Hematopoietic multipotent progenitor cell treated with erythropoietin and hydrocortisone succinate and interleukin-3 and kit ligand, for 15 days (in vitro differentiated cells): ENCODE measurements at places on chromosomes 5 and 9.

- no peak for DNase-seq
Measured at GRCh38 chr5:55102348-55102747, at the start of gene GZMA. Gene GZMA, plus strand, starts transcription at chr5:55102646. Its CDS starts 37 bp downstream, at chr5:55102683.

DNA sequence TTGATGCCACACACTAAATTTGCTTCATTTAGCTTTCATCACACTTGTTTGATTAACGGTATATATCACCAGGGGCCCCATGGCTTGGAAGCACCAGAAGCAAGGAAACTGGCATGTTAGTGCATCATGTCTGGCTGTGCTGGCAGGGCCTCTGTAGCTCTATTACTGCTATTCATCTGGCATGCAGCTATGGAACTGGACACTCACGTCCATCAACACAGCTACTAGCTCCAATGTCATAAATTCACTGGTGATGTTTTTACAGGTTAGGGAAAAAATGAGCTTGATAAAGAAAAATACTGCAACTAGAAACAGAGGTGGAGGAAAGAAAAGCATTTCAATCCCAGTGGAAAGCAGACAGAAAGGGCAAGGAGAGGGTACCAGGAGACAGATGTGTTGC lies 343.2 kb downstream of the DEPDC1B start:
- DNase-seq = no peak

DNA sequence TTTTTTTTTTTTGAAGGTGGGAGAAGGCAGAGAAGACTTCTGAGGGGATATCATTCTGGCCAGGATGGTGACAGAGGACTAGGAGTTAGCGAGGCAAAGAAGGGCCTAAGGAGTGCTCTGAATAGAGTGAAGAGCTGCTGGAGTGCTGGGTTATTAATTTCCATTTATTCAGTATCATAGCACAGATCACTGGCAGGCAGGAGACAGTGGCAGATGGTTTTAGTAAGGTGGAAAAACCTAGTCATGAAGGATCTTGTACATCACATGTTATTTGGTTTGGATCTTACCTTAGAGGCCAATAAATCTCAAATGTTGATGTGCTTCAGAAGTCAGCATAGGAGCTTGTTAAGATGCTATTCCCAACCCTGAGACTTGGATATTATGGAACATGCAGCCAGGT lies 165.5 kb downstream of the TTLL11 start:
- no peak for DNase-seq

- no peak for DNase-seq
Measured at GRCh38 chr5:59236986-59237385, 654.1 kb downstream of the RAB3C start.

DNA sequence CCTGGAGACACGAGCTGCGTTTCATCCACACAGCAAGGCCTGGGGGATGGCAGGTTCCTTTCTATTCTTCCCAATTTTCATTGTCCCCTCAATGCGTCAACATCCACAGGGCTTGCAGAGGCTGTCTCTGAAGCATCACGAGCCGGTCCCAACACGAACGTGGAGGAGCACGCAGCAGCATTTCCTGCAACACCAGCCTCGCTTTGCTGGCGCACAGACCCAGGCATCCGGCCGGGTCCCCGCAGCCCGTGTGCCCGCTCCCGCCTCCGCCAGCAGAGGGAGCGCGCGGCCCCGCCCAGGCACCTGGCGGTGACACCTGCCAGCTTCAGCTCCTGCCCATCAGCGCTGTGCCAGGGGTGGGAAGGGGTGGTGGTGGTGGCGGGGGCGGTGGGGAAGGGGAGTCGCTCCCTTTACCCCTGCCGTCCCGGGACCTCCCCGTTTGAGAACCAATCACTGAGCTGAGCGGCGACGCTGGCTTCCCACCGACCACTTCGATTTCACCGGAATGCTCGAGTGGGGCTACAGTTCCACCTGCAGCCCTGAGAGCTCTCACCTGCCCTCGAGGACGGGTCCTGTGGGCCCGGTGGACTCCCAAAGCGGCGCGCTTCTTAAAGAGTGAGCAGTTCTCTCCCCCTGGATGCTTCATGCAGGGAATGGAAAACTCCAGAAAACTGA lies 464.5 kb downstream of the ICE1 start:
- peak; percentile 10 for DNase-seq

GRCh38 chr5:1021136-1021968 lies 12.8 kb downstream of the NKD2 start:
- no peak for DNase-seq

DNA sequence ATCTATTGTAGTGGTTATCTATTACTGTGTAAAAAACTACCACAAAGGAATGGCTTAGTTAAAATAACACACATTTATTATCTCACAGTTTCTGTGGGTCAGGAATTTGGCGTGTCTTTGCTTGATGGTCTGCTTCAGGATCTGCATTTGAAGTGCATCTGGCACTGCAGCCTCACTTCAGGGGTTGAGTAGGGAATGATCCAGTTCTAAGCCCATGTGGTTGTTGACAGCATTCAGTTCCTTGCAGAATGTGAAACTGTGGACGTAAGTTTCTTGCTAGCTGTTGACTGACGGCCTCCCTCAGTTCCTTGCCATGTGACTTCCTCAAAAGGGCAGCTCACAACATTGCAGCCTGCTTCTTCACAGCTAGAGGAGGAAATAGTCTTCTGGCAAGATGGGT lies 2.1 kb upstream of the OGN start:
- DNase-seq = no peak

GRCh38 chr5:141633871-141634561 lies 2.6 kb downstream of the HDAC3 start:
- DNase-seq = peak; percentile 43

GRCh38 chr5:147688656-147689356 lies 93.7 kb downstream of the JAKMIP2 start:
- DNase-seq = no peak

- DNase-seq = no peak
Measured at GRCh38 chr5:167950126-167950721, 341.2 kb upstream of the WWC1 start.

DNA sequence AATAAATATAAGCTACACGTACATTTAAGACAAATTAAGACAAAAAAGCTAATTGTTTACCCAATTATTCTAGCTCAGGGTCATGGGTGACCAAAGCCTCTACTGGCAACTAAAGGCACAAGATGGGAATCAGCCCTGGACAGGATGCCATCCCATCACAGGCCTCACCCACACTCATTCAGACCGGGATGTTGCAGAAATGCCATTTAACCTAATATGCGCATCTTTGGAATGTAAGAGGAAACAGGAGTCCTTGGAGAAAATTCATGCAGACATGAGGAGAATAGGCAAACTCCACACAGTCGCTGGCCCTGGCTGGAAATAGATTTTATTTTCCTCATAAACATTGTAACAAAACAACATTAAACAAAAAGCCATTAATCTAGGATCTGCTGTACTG lies 2003.8 kb upstream of the CDH9 start:
- no peak for DNase-seq

DNA sequence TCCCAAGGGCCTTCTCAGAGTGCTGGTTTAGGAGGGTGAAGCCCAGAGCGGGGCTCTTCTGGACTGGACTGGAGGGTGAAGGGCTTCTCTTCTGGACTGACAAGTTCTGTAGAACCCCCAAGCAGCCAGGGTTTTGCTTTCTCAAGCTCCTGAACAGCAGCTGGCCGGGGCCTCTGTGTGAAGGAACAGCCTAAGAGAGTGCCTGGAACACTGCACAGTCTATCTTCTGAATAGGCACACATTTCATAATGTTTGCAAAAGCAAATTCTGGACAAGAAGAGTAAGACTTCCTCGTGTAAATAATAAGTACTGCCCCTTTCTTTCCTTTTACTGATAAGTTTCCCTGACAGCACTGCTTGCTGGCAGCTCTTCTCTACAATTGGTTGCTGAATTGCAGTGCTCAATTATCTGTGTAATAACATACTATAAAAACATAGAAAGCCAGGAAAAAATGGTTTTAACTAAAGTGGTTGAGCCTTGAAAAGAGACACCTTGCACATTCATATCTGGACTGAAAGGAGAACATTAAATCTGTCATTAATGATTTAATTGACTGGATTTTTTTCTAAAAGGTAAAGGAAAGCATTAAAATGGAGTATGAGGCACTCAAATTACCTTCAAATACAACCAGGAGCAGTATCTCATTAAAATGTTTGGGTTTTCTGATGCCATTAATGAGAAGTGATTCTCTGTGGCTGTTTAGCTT lies 20.5 kb downstream of the MAST4 start:
- no peak for DNase-seq

- DNase-seq = no peak
Measured at GRCh38 chr5:123543438-123543837, 31.5 kb downstream of the CSNK1G3 start.

DNA sequence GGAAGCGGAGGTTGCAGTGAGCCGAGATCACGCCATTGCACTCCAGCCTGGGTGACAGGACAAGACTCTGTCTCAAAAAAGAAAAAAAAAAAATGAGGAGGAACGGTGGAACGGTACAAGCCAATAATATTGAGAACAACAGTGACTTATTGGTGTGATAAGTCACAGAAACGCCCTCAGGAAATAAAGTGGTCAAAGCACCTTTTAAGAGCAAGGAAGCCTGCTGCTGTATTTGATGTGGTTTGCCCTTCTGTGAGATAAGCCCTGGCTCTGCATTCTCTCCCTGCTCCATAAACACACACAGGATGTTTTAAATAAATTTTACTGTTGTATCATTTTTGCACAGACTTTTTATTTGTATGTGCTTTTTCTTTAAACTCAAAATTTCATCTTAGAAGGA lies 269.9 kb upstream of the MSX2 start:
- no peak for DNase-seq

- DNase-seq = no peak
Measured at GRCh38 chr9:89179540-89179894, 899 bp upstream of the SHC3 start.

DNA sequence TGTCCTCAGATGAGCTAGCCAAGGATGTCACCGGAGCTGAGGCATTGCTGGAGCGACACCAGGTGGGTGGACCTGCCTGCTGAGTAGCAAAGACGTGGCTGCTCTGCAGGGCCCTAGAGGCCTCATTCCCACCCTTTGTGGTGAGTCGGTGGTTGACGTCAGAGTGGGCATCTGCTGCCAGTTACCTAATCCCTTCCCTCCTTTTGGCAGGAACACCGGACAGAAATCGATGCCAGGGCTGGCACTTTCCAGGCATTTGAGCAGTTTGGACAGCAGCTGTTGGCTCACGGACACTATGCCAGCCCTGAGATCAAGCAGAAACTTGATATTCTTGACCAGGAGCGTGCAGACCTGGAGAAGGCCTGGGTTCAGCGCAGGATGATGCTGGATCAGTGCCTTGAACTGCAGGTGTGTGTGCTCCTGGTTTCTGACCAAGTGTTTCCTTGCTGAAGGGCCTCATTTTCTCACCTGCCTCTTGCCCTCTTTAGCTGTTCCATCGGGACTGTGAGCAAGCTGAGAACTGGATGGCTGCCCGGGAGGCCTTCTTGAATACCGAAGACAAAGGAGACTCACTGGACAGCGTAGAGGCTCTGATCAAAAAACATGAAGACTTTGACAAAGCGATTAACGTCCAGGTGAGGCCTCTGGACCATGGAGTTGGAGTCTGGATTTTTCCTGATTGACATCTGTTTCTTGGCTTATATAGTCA lies 48.9 kb downstream of the DYNC2I2 start:
- DNase-seq = no peak

GRCh38 chr5:151509836-151510235 lies 62.4 kb downstream of the SLC36A1 start:
- DNase-seq = no peak

DNA sequence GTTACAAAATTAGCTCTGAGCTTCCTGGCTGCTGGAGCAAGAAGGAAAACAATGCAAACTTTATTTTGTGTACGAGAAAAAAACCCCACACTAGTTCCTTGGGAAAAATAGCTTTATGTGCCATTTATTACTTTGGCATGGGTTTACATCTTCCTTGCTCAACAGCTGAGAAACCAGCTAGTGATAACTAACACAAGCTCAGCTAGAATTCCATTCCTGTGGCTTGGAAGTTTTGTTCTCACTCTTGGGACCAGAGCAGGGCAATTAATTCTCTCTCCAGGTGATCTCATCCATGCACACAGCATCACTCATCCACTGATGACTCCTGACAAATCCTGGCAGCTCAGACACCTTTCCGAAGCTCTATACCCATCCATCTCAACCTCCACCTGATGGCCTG lies 104.1 kb downstream of the CRB2 start:
- no peak for DNase-seq

- DNase-seq = no peak
Measured at GRCh38 chr5:35900972-35901695, 37.3 kb downstream of the CAPSL start.

DNA sequence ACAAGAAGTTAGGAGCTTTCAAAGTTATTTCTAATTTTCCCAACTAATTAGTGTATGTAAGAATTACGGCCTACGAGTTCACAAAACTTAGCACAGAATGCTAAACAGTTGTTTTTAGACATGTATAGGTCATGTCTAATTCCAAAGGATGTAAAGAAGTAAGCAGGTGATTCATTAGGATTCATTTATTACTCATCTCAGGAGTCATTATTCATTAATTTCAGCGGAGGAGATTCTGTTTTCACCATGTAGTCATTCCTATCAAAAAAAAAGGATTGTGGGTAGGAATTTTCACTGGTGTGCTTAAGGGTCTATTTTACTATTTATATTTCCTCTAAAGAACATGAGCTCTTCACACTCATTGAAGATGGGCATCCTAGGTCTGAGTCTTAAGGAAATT lies 532.2 kb downstream of the ACTL7B start:
- no peak for DNase-seq

DNA sequence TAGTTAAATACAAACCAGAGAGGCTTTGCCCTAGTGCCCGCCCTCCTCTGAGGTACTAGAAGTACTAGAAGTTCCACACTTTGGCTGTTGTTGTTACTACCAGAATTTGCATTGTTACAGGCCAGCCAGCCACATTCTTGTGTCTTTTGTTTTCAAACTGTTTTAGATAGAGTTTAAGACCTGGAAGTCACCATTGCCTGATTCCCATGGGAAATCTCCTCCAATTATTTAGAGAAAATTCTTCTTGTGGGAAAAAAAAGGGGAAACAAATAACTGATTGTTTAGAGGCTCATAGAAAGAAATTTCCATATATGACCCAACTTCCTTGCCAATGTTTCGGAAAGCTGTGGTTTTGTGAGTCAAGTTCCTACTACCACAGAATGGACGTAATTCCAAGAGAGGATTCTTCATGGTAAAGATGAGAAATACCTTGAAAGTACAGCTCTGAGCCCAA lies 252.2 kb downstream of the GOLPH3 start:
- no peak for DNase-seq

DNA sequence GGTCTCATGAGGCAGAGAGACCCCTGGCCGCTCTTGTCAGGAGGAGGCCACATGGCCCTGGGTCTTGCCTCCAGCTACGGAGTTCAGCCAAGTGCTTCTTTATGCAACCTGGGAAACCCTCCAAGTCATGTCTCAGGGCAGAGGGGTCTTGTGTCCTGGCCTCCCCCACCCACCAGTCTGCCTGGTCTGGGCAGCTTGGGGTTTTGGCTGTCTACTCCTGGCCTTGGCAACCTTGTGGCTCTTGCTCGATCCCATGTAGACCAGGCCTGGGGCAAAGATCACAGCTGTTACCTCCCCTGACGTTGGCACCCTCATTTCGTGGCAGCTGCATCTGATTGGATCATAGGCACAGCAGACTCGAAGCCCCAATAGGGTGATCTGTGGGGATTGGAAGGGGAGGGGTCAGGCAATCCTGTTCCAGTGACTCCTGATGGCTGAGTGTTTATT lies 28.4 kb downstream of the JADE2 start:
- DNase-seq = no peak

- DNase-seq = no peak
Measured at GRCh38 chr9:131776473-131776872, 36.6 kb upstream of the RAPGEF1 start.
